Adrenal gland (tissue), 19 donors: ENCODE measurements at places on chromosomes 2 and 18. TPM values are rescaled to one million over a fixed set of nuclear protein-coding genes. Genes with fewer than 3 reads are reported as not detected.

Gene SLC11A1
- 6.3 TPM for polyA plus RNA-seq

Gene TTR
- 0.57 TPM for polyA plus RNA-seq

Gene MPP4
- 1.2 TPM for polyA plus RNA-seq

Gene UGT1A8
- not detected for polyA plus RNA-seq

Gene MATN3
- polyA plus RNA-seq = 0.77 TPM

Gene CD8B2
- not detected for polyA plus RNA-seq

Gene AKAIN1
- polyA plus RNA-seq = 9.7 TPM

Gene HIBCH
- 116 TPM for polyA plus RNA-seq

Gene ATP6V1C2
- polyA plus RNA-seq = 7.7 TPM

Gene CD28
- 0.09 TPM for polyA plus RNA-seq

Gene SLC9A4
- polyA plus RNA-seq = not detected

Gene PAIP2B
- 1.0 TPM for polyA plus RNA-seq

Gene HAAO
- 2.7 TPM for polyA plus RNA-seq

Gene CAPG
- 13.8 TPM for polyA plus RNA-seq

Gene INPP5D
- 15.6 TPM for polyA plus RNA-seq

Gene WNT10A
- polyA plus RNA-seq = not detected

Gene NPPC
- not detected for polyA plus RNA-seq

Gene ABCG5
- 0.08 TPM for polyA plus RNA-seq

Gene UPP2
- polyA plus RNA-seq = 0.08 TPM

Gene CAPN13
- not detected for polyA plus RNA-seq

Gene NEURL3
- 0.24 TPM for polyA plus RNA-seq

Gene CCDC74A
- polyA plus RNA-seq = 13.9 TPM

Gene TMEM37
- polyA plus RNA-seq = 6.9 TPM

Gene UGT1A4
- not detected for polyA plus RNA-seq

Gene THSD7B
- polyA plus RNA-seq = 0.10 TPM

Gene LDLRAD4
- 16.6 TPM for polyA plus RNA-seq

Gene SERPINB11
- not detected for polyA plus RNA-seq

Gene RAB17
- polyA plus RNA-seq = 4.7 TPM

Gene BCL11A
- polyA plus RNA-seq = 7.6 TPM

Gene TUBA4B
- polyA plus RNA-seq = not detected

Gene CD8A
- 1.9 TPM for polyA plus RNA-seq

Gene UCN
- polyA plus RNA-seq = 11.3 TPM

Gene LBH
- 8.2 TPM for polyA plus RNA-seq

Gene RAD51AP2
- polyA plus RNA-seq = 0.20 TPM

Gene DNAJC5G
- polyA plus RNA-seq = not detected

Gene PROM2
- polyA plus RNA-seq = 1.0 TPM

Gene REG1B
- 1.4 TPM for polyA plus RNA-seq

Gene SH3BP4
- polyA plus RNA-seq = 13.7 TPM

Gene EMILIN1
- 168 TPM for polyA plus RNA-seq

Gene G6PC2
- polyA plus RNA-seq = not detected

Gene POTEJ
- polyA plus RNA-seq = not detected

Gene CFC1
- 4.9 TPM for polyA plus RNA-seq

Gene SPRED2
- polyA plus RNA-seq = 16.5 TPM

Gene TMEM182
- 6.4 TPM for polyA plus RNA-seq

Gene CREG2
- not detected for polyA plus RNA-seq

Gene SRBD1
- polyA plus RNA-seq = 18.3 TPM

Gene GPR35
- 5.7 TPM for polyA plus RNA-seq

Gene NT5C1B
- not detected for polyA plus RNA-seq

Gene TBR1
- polyA plus RNA-seq = not detected

Gene CCDC74B
- polyA plus RNA-seq = 3.9 TPM

Gene SP5
- polyA plus RNA-seq = 1.3 TPM
